Femur (tissue), 1 donor: ENCODE measurements at places on chromosomes 3 and 15.

- DNase-seq: peak; percentile 78
Measured at GRCh38 chr3:130662501-130662996, 84.1 kb downstream of the PIK3R4 start.

GRCh38 chr3:161274691-161275298 is 53.7 kb downstream of the NMD3 start:
- DNase-seq: no peak

- DNase-seq: no peak
Measured at GRCh38 chr3:137110392-137110996, 152.7 kb downstream of the IL20RB start.

DNA sequence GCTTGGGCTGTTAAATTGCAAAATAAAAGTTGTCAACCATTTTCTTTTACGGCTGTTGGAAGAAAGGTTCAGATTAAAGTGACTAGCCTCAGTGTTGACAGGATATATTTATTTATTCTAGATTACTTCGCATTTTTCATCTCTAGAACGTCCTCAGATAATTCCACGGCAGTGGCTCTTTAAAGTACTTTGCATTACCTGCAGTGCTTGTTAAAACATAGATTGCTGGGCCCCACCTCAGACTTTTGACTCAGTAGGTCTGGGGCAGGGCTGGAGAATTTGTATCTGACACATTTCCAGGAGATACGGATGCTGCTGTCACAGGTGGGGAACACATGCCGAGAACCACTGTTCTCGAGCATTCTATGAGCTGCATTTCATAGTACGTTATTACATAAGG is 292.7 kb downstream of the EDEM1 start:
- no peak for DNase-seq

DNA sequence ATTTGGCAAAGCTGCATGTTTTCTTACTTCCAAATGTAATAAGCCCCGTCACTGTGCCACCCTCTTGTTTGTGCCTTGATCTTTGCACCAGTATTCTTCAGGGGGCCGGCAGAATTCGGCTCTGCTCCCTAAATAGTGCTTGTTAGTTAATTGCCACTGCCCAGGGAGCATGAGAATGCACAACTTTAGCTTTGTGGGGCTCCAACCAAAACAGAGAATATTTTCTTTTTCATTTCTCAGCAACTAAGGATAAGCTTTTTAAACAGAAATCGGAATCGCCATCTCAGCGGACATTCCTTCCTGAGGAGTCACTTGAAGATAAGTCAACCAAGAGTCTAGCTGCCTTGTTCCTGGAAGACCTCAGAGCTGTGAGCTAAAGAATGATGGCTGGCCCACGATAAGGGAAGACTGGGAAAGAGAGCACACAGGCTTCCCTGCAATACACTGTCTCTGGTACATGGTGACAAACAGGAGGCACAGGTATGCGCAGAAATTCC is 106.0 kb downstream of the LRIG1 start:
- no peak for DNase-seq

DNA sequence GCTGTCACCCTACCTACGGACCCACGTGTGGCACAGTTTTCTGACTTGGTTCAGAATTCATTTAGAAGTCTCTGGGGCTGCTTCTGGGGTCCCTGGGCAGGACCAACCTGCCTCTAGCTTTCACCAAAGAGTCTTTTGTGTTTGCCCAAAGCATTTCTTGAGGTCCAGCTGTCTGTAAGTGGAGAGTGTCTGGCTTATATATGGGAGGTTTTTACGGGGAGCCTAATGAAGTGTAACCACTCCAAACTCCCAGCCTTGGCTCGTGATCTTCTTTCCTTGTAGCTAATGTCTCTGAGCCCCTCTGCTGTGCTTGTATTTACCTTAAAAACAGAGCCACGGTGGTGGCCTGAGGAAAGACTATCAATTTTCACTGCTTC is 109.0 kb upstream of the CTDSPL start:
- no peak for DNase-seq

GRCh38 chr15:42707873-42708544 is 28.9 kb downstream of the CDAN1 start:
- no peak for DNase-seq

DNA sequence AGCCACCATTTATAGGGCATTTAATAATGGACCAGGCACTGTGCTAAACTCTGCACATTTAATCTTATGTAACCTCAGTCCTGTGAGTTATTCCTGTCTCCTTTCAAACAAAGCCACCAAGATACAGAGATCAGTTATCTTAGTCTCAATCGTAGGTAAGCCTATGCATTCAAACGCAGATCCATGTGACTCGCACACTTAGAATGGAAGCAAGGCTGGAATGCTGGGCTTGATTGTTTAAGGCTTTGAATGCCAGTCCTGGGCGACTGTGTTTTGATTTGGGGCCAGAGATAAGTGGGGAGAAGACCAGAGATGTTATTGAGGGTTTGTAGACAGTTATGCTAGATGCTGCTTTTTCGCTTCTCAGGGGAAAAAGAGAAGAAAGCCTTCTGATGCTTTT is 22.2 kb downstream of the MED12L start:
- DNase-seq: no peak
